ENCODE measurements at places on chromosomes 5 and 9.

DNA sequence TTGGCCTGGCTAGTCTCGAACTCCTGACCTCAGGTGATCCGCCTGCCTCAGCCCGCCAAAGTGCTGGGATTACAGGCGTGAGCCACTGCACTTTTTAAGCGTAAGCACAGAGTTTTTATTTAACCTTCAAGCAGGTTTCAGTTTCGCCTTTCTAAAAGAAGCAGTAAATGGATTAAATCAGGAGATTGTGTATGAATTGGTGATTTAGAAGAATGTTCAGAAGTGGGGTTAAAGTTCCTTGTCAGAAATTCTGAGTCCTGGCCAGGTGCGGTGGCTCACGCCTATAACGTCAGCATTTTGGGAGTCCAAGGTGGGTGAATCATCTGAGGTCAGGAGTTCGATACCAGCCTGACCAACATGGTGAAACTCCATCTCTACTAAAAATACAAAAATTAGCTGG is 12.2 kb downstream of the HSPA4 start:
- DNase-seq = no peak

DNA sequence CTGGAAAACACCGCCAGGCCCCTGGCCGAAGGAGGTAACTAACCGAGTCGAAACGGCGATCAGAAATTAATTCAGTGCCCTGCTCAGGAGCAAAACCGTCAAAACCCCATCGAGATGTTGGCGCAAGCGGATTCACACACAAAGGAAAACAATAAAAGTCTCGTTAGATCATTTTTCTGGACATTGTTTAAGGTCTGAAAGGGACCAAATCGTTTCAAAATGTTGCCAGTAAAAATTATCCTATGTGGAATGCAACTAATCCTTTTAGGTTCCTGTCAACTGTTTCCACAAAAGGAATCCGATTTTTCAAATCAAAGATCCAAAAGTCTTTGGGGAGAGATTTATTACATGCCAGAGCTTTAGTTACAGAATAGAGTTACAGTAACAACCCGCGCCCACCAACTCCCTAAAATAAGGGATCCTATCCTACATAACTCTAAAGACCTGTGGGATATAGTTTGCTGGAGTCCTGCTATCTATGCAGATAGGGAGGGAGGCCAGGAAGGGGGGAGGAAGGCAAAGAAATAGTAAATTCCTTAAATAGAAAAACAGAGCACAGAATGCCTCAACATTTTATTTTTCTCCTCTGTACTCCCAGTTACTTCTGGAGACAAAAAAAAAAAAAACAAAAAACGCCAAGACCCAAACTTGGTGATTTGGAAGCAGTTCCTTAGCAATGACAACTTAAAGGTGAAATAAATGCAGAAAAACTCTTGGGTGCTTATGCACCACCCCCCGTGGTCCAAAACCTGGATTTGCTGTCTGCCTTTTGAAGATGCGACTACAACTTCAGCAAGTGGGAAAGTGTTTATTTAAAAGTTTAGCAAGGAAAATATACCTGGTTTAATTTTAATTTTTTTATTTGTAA is 10.6 kb downstream of the FOXD1 start:
- no peak for DNase-seq

GRCh38 chr5:61916621-61917620 is 389.1 kb upstream of the KIF2A start:
- no peak for DNase-seq

DNA sequence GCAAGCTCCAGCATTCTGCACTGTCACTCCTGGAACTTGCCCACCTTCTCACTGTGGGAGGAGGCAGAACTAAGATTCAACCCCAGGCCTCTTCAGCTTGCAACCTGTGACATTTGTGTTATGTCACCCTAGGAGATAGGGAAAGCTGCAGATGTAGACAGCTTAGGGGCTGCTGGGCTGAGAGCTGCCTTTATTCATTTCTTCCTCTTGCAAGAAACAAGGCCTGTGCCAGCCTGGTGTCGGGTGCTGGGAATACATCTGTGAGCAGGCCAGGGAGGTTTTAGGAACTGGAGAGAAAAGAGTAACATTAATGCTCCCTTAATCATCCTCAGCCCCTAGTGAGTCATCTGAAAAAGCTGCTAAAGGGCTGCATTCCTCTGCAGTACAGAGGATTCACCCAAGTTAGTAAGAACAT is 101.8 kb downstream of the FGF18 start:
- DNase-seq = no peak

DNA sequence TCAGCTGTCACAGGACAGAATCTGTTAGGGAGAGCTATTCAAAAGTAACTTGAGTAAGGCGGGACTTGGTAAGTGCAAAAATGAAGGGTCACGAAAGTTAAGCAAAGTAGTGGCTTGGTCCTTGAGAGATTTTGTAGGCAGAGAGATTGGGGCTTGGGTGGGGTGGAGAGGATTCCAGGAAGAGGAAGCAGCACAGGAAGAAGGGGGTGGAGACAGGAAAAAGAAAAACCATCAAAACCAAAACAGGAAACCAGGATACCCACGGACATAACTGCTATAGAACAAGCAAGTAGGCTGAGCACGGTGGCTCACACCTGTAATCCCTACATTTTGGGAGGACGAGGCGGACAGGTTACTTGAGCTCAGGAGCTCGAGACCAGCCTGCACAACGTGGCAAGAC is 3.7 kb downstream of the ROPN1L start:
- no peak for DNase-seq

DNA sequence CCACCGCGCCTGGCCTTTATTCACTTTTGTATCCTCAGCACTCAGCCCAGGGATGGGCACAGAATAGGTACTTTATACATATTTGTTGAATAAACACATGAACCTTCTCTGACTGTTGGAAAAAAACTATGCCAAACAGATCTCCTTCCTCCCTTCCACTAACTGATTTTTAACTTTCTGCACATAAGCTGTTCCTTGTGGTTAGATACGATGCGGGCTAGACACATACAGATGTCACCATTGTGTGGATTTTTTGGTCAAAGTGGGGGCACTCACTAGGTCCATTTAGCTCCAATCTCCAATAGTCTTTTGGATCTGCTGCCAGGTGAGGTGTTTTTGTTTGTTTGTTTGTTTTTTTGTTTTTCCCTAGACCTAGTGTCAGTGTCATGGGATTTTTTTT is 5.1 kb downstream of the TEX48 start:
- DNase-seq = no peak

DNA sequence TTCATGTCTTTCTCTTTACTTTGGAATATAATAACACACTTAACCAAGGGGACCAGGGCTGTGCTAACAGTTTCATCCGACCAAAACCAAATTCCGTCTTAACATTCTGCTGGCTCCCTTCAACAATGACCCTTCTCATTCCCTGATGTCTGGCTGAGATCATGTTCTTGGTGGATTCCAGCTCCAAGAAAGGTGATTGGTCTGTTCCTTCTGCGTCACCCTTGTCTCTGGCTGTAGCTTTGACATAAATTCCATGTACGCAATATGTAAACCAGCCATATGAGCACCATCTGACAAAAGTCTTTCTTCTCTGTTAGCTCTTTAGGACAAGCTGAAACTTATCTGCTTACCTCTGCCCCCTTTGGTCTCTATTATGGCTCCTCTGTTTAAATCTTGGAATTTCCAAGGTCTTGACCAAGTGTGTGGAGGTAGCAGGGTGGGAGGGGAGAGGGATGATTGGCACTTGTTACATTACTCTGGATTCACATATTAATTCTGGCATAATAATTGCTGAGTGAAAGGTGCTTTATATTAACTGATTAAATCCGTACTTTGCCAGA is 45.7 kb upstream of the HSD17B4 start:
- DNase-seq = no peak

DNA sequence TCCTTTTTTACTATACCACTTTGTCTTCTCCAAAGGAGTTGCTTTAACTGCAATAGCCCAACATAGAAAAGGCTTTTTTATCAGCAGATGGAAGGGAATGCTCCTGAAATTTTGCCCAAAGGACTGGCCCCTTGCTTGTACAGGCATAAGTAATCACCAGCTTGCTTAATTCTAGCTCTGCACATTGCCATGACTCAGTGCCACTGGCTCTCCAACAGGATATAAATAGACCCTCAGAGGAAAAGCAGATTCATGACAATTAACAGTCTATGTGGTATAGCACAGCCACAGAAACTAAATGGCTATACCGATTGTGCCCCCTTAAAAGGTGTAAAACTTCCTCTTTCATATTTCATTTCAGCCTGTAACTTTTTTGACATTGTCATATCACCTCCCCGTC is 227.0 kb downstream of the ZNF608 start:
- no peak for DNase-seq

DNA sequence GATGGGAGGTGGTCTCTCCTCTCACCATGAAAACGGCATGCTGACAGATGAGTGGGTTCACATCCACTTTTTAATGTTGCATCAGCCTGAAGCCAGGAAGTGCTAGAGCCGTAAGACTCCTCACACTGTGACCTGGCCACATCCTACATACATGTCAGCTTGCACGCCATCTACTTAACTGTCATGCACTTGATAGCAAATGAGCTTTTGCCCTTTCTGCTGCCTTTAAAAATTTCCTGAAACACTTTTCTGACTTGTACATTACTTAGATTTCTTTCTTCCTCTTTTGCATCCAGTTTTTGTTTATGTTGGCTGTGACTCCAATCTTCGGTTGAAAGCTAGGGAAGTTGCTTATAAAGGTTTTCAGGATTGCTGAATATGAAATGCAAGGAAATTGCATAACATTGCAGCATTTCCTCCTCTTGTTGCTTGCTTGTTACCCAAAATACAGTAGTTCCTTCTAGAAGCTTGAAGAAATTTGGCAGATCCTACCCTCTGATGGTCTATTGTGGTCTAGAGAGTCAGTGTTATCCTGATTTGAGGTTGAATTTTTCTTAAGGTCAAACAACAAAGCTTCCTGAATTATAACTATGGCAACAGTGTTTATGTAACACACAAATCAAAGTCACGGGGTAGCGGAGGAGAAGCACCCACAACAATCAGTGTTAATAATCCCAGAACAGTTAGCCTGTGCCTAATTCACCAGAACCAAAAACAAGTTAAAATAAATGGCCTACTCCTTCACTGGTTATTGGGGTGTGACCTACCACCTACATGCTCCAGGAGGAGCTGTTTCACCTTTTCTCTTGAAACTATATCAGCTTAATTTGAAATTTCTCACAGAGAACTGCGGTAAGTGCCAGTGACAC is 232.5 kb downstream of the ARHGAP26 start:
- DNase-seq = no peak

GRCh38 chr5:43421450-43422133 is 9.4 kb upstream of the CCL28 start:
- no peak for DNase-seq

DNA sequence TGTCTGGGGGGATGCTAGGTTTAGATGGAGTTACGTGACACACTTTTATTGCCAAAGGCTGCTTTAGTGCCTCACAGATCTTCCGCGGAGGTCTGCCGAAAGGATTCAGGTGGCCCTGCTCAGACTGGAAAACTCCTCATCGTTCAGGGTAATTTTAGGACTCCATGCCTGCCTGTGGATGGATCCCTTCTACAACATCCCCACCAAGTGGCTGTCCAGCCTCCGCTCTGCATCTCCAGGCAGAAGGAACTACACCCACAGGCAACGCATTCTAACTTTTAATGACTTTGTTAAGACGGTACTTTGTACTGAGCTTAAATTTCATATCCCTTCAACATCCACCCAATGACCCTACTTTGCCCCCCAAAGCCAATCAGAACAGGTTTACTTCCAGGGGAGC is 29.4 kb downstream of the ATPSCKMT start:
- DNase-seq = no peak

GRCh38 chr9:73579823-73580222 is 428.2 kb downstream of the ANXA1 start:
- DNase-seq = no peak

DNA sequence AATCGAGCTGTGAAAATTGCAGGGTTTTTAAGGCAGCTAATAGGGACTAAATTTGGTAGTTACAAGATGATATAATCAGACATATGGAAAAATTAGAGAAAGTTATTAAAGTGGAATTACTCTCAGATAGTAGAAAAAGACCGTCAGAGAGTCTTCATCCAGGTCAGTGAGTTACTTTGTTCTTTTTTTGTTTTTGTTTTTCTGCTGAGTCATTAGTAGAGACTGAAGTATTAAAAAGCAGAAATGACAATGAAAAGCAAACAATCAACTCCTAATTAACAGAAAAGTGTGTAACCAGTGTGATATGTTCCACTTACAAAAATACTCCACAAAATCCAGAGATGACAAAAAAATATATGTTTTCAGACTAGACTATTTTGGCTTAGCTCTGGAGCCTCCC is 480.4 kb upstream of the COX7C start:
- DNase-seq = no peak

DNA sequence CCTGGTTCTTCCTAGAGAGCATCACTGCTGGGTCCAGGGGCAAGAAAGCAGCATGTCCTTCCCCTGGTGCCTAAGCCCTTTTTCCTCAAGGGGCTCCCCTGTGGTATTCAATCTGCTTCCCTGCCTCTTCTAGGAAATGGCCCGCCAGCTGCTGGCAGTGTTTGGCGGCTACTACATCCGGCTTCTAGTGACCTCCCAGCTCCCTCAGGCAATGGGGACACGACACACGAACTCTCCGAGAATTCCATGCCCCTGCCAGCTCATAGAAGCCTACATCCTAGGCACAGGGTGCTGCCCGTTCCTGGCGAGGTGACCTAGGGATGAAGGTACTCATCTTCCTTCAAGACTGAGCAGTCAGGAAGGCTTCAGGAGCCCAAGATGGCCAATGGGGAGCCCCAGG is 14.6 kb downstream of the TEX53 start:
- no peak for DNase-seq

DNA sequence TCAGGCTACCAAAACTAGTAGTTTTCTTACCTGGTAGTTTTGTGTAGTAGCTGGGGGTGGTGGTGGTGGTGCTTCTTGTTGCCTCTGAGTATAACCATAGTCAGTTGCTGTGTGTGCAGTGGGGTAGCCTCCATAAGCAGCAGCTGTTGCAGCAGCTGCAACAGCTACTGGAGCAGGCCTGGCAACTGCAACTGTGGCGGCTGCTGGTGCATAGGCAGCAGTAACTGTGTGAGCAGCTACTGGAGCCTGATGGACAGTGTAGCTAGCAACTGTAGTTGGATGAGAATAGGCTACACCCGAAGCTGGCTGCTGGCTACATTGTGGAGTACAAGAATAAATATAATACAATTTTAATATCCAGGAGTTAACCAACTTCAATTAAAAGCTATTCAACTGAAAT is 24.7 kb downstream of the ZFR start:
- no peak for DNase-seq
